ENCODE measurements at places on chromosomes 7 and 10. TPM values are rescaled to one million over a fixed set of nuclear protein-coding genes. Genes with fewer than 3 reads are reported as not detected.

The ADRB1 gene
- total RNA-seq = 12.9 TPM

The SFTPA1 gene
- 3.8 TPM for total RNA-seq

The CPA4 gene
- total RNA-seq = 3.1 TPM

The SEMA4G gene
- total RNA-seq = 4.7 TPM

The ARPC1B gene
- 266 TPM for total RNA-seq

The MMP21 gene
- total RNA-seq = not detected

The TLL2 gene
- total RNA-seq = 0.64 TPM

The CYP26C1 gene
- 1.1 TPM for total RNA-seq

The CAV2 gene
- total RNA-seq = 217 TPM

DNA sequence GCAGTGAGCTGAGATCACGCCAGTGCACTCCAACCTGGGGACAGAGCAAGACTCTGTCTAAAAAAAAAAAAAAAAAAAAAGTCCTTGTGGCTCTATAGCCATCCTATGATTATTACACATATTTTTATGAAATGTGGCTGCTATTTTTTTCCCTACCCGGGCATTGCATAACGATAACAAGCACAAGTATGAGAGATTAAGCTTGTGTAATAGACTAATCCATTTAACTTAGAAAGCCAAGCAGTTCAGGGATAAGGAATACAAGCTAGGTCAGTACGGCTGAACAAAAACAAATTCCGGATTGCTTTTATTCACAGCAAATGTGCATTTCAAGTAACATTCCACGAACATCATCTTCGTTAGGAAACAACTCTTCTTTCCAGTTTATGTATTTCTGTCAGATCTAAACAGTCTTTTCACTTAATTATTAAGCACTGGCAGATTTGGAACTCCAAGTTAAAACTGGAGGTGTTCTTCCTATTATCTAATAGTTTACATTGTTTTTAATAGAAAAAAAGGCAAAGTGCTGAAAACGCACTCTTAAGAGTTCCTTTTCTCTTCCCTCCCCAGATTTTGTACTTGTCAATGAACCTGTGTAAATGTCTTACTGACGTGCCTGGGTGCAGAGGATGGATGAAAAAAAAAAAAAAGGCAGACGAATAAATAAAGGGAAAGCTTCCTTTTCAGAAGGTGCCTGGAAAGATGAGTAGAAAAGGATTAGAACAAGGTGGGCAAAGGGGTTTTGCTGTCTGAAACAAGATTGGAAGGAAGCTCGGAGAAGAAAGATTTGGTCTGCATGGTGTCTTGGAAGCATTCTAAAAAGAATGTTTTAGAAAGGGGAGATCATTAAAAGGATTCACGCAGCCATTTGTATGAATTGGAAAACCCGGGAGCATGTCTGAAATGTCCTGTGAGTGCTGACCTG lies 81.1 kb downstream of the PRTFDC1 start:
- DNase-seq = no peak

- no peak for DNase-seq
Measured at GRCh38 chr10:100522107-100522801, 2.6 kb upstream of the SEC31B start.

DNA sequence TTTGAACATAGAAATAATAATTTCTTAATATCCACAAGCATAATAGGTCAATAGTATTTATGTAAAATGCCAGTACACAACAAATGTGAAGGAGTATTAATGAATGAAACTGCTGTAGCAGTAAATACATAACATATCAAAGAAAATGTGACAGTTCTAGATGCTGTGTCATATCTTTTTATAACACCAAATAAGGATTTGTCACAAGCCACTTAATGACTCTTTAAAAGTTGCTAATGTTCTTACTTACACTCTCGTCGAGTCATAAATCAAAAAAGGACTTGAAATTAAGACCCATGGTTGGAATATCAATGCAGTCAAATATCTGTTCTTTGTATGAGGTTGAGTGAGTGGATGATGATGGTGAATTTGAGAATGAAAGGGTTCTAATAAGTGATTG lies 96.6 kb downstream of the CELF2 start:
- no peak for DNase-seq

- no peak for DNase-seq
Measured at GRCh38 chr10:78817361-78817760, 251.4 kb upstream of the ZMIZ1 start.

GRCh38 chr10:89663144-89663543 lies 18.1 kb upstream of the PANK1 start:
- no peak for DNase-seq

GRCh38 chr10:132156382-132156781 lies 30.4 kb upstream of the DPYSL4 start:
- no peak for DNase-seq

GRCh38 chr7:41705109-41705901 lies 2.4 kb upstream of the INHBA start:
- DNase-seq = no peak

DNA sequence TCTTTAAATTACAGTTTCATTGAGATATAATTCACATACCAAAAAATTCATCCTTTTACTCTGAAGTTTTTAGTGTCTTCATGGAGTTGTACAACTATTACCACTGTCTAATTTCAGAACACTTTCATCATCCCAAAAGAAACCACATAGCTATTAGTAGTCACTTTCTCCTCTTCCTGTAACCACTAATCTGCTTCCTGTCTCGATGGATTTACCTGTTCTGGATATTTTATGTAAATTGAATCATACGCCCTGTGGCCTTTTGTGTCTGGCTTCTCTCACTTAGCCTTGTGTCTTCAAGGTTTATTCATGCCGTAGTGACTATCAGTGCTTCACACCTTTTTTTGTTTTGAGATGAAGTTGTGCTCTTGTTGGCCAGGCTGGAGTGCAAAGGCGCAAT lies 135.5 kb downstream of the DOCK1 start:
- DNase-seq = no peak

GRCh38 chr7:98133181-98133580 lies 26.5 kb downstream of the LMTK2 start:
- no peak for DNase-seq

DNA sequence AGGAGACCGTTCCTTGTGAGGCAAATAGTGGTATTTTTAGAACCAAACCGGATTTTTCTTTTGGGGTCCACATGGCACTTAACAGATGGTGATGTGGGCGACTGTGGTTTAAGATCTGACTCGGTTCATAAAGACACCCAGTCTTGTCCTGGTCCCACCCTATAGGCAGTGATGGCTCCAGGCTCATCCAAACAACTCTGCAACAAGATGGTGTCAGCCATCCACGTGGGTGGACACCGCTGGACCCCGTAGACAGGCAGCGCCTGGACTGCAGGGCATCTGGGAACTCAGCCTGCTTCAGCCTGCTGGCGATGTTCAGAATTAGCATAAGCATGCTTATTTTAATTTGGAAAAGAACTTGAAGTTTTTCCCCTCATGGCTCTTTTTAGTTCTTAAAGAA lies 258.4 kb upstream of the FZD1 start:
- DNase-seq = no peak

- DNase-seq = no peak
Measured at GRCh38 chr7:52355053-52355452, 680.4 kb upstream of the POM121L12 start.

GRCh38 chr7:24213311-24213710 lies 70.7 kb upstream of the NPY start:
- no peak for DNase-seq

GRCh38 chr7:93146472-93147141 lies 1.6 kb downstream of the SAMD9L start:
- no peak for DNase-seq

- DNase-seq = no peak
Measured at GRCh38 chr7:51276967-51277366, 39.6 kb downstream of the COBL start.

- no peak for DNase-seq
Measured at GRCh38 chr7:21076574-21076973, 289.9 kb upstream of the SP8 start.

- no peak for DNase-seq
Measured at GRCh38 chr10:108452533-108452932, 1288.0 kb upstream of the SORCS1 start.

DNA sequence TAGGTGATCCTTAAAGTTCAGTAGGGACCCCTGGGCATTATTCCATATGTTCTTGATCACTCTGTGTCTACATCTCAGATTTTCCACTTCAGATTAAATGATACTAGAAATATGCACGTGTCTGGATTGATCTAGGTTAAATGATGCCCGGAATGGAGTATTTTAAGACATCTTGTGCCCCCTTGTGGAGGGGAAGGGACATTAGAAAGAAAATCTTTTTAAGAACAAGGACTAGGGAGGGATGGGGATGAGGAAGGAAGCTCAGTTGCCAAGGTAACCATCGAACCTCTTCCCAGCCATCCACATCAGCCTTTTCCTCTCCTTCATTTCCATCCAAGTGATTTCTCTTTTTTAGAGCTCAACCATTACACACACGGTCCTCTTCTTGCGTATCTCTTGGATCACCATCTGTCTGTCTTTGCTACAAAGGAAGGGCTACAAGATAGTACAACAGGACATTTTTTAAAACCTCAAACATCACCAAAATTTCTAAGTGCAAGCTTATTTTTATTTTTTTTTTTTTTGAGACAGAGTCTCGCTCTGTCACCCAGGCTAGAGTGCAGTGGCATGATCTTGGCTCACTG lies 40.5 kb downstream of the PRSS2 start:
- DNase-seq = no peak

DNA sequence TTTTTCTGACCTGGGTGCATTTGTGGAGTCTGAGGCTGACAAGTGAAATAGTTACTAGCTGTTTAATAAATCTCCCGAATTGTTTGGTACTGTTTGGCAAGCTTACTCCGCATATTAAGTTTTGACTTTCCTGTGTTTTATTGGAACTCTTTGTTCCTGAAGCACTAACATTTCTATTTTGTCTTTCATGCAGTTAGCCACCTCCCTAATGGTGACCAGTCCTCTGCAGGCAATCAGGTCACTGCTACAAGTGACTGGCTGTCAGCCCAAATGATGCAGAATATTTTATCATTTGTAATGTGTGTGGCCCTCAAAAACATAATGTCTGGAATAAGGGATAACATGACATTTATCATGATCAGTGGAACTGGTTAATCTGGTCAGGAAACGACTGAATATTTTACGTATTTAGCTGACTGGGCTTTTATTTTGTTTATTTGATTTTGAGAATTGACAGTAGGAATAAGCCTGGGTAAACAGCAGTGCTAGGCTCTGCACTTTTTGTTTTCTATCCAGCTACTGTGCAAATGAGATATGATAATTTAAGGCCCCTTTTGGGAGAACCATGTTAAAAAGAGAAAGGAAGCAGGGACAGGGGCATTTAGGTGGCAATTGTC lies 82.9 kb downstream of the ST7 start:
- DNase-seq = no peak

GRCh38 chr7:155203059-155203881 lies 94.4 kb upstream of the INSIG1 start:
- no peak for DNase-seq

DNA sequence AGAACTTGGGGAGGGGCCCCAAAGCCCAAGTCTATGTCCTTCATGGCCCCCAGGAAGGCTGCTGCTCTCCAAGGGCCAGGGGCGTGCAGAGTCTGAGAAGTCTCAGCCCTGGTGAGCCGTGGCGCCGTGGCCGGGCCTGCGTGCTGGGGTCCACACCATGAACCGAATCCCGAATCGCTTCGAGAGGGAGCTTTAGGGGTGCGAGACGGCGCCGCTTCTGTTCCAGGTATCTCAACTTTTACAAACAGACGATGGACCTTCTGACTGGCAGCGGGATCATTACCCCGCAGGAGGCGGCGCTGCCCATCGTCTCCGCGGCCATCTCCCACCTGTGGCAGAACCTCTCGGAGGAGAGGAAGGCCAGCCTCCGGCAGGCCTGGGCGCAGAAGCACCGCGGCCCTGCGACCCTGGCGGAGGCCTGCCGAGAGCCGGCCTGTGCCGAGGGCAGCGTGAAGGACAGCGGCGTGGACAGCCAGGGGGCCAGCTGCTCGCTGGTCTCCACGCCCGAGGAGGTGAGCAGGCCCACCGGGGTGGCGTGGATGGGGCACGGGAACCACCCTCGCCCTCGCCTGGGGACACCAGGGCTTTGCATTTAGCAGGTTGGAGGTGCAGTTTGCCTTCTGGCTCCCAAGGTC lies 12.7 kb downstream of the STRA8 start:
- DNase-seq = no peak

DNA sequence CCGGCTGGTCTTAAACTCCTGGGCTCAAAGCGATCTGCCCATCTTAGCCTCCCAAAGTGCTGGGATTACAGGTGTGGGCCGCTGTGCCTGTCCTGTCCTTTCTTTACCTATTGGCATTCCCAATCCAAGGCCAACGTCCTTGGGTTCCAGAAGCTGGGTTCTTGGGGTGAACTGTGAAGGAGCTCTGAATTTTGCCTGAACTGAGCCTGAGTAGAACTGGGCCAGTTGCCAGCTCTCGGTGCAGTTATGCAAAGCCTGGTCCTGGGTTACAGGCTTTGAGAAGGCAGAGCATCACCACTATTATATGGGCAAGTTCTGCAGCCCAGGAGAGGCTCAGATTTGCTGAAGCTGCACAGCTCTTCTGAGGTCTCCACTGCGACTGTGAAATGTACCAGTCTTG lies 24.6 kb upstream of the SH2D4B start:
- DNase-seq = no peak

DNA sequence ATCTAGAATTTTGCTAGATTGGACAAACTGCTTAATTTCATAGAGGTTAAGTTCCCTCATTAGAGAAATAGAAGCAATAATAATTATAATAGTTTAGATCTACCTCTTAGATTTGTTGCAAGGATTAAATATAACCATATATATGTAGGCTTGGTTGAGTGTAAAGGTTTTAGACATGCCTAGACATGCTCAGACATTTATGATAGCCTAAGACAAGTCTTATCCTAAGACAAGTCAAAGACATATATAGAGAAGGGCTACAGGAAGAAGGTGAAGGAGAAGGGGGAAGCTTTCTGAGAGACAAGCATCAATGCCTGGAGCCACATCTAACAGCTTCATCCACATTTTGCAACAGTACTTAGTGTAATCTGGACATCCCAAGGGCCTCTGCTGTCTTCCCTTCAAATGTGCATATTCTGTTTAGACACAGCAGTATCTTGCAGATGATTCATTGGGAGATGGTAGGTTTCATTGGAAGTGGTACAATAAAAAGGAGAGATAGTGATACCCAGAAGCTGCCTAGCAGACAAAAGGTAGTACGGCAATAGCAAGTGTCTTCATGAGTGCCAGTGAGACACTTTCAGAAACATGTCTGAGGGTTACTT lies 146.5 kb downstream of the HGF start:
- no peak for DNase-seq

All from Panc1 (cell line).